ENCODE measurements at places on chromosomes 4 and X.

DNA sequence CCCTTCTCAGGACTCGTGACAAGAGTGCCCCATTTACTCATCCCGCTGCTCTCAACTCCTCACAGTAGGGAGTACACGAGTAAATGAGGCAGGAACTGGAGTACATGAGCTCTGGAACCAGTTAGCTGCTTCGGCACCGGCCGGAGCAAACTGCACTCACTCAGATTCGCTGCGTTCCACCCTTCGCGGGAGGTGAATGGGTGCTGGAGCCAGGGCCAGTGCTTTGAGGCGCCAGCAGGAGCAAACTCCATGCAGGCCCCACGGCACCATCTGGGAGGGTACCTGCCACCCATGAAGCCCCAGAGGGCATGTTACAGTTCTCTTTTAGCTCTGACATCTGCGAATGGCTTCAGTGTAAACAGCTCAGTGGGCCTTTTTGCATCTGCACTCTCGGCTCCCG is 315.5 kb upstream of the GK2 start:
- no peaks in the 10 kb centered on the region for H3K4me1 ChIP-seq
- no peaks in the 10 kb centered on the region for H3K27me3 ChIP-seq
- no peak overlapping the region for H3K27ac ChIP-seq
- no peak overlapping the region for H3K4me3 ChIP-seq
- DNase-seq = no peak

DNA sequence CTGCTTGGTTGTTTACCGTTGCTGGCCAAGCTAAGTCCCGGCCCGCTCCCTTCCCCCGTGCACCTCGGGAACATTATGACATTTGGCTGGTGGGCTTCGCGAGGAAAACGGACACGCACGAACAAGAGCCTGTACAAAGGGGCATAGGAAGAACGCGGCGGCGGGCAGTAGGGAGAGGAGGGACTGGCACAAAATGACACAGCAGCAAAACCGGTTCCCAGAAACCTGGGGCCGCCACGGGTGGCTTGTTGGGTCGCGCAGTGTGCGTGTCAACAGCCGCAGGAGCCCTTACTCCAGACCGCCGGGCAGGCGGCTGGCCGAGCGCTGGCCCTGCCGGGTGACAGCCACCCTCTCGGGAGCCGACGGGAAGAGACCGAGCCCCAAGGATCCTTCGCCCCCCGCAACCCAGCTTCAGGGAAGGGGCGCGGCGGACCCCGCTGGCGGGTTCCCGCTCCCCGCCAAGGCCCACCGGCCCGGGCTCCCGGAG is 1.6 kb upstream of the LIN54 start:
- H3K4me1 ChIP-seq = peaks cover 43% of the 10 kb centered on the region
- no peak for DNase-seq
- H3K36me3 ChIP-seq = no peaks in the 10 kb centered on the region
- H3K27ac ChIP-seq = peak overlapping the region; percentile 68

- no peaks in the 10 kb centered on the region for H3K36me3 ChIP-seq
- DNase-seq = no peak
- H3K27ac ChIP-seq = no peak overlapping the region
Measured at GRCh38 chrX:46812445-46812844, 24.4 kb upstream of the RP2 start.

GRCh38 chr4:102862747-102863146 is 6.0 kb upstream of the CISD2 start:
- no peak overlapping the region for H3K4me3 ChIP-seq
- H3K27ac ChIP-seq = no peak overlapping the region
- no peaks in the 10 kb centered on the region for H3K27me3 ChIP-seq
- peaks cover 14% of the 10 kb centered on the region for H3K4me1 ChIP-seq
- no peak for DNase-seq
- no peaks in the 10 kb centered on the region for H3K36me3 ChIP-seq

- no peaks in the 10 kb centered on the region for H3K27me3 ChIP-seq
- no peaks in the 10 kb centered on the region for H3K4me1 ChIP-seq
- no peaks in the 10 kb centered on the region for H3K36me3 ChIP-seq
Measured at GRCh38 chr4:10607206-10607605, 77.4 kb downstream of the CLNK start.

DNA sequence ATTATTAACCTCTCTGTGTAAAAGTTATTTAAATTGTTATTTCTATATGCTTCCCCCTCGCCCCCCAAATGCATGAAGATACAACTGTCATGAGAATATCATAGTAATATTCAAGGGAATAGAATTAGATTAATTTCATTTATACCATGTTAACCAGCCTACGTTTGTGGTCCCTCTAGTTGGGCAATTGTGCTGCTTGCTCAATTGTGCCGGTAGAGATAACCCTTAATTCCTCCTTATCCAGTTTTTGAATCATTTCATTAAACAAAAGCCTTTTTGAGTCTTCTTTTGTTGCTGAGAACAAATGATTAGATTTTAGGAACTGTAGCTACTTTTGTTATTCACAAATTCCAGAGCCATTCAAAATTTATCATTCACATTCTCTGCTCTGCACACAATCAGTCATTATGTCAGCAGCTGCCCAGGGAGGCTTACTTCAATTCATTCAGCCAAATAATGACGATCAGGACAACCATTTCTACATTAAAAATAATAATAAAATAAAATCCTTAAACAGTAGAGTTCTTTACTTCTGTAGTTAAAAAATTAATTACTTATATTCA is 98.1 kb downstream of the ADGRL3 start:
- H3K4me3 ChIP-seq = no peak overlapping the region
- no peaks in the 10 kb centered on the region for H3K36me3 ChIP-seq
- H3K27me3 ChIP-seq = no peaks in the 10 kb centered on the region
- H3K27ac ChIP-seq = no peak overlapping the region
- H3K4me1 ChIP-seq = no peaks in the 10 kb centered on the region

DNA sequence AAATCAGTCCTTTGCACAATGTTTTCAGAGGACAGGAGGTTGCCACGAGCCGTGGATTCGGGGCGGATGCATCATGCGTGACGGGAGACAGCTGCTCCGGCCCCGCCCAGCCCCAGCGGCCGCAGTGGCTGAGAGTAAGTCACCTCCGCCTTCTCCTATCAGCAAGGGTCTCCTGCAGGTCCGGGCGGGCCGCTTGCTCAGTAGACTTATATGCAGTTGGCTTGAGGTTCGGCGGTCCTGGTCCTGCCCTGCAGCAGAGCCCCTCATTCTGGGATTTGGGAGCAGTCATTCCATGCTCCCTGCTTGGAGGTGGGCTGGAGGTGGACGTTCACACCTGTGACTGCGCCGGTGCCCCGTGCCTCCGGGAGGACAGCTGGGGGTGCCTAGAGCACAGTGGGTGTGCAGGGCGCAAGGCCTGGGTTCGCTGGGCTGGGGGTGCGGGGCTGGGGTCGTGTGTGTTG is 86.3 kb upstream of the ADRA2C start:
- no peaks in the 10 kb centered on the region for H3K4me1 ChIP-seq
- no peak overlapping the region for H3K27ac ChIP-seq
- no peak overlapping the region for H3K4me3 ChIP-seq
- no peak for DNase-seq
- H3K27me3 ChIP-seq = no peaks in the 10 kb centered on the region

- no peak overlapping the region for H3K4me3 ChIP-seq
- no peak for DNase-seq
- no peaks in the 10 kb centered on the region for H3K36me3 ChIP-seq
- no peaks in the 10 kb centered on the region for H3K4me1 ChIP-seq
- no peak overlapping the region for H3K27ac ChIP-seq
Measured at GRCh38 chr4:98851806-98852205, 77.1 kb downstream of the EIF4E start.

DNA sequence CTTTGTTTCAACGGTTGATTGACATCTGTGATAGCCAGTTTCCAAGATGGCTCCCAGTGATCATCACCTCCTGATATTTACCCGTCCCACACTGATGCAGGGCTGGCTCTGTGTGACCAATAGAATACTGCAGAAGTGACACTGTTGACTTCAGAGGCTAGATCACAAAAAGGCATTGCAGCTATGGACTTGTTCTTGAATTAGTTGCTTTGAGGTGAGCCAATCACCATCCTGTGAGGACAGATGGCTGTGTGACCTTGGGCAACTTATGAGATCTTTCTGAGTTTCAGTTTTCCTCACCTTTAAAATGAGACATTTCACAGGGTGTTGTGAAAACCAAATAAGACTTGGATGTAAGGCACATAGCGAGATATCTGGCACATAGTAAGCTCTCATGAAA is 1.8 kb upstream of the GPR82 start:
- peaks cover 26% of the 10 kb centered on the region for H3K4me1 ChIP-seq
- DNase-seq = no peak
- H3K27ac ChIP-seq = no peak overlapping the region
- no peaks in the 10 kb centered on the region for H3K27me3 ChIP-seq
- H3K4me3 ChIP-seq = no peak overlapping the region

GRCh38 chr4:180769791-180770190 is 1473.4 kb upstream of the TENM3 start:
- no peak overlapping the region for H3K4me3 ChIP-seq
- H3K36me3 ChIP-seq = no peaks in the 10 kb centered on the region
- H3K4me1 ChIP-seq = no peaks in the 10 kb centered on the region
- no peak overlapping the region for H3K27ac ChIP-seq
- no peaks in the 10 kb centered on the region for H3K27me3 ChIP-seq

DNA sequence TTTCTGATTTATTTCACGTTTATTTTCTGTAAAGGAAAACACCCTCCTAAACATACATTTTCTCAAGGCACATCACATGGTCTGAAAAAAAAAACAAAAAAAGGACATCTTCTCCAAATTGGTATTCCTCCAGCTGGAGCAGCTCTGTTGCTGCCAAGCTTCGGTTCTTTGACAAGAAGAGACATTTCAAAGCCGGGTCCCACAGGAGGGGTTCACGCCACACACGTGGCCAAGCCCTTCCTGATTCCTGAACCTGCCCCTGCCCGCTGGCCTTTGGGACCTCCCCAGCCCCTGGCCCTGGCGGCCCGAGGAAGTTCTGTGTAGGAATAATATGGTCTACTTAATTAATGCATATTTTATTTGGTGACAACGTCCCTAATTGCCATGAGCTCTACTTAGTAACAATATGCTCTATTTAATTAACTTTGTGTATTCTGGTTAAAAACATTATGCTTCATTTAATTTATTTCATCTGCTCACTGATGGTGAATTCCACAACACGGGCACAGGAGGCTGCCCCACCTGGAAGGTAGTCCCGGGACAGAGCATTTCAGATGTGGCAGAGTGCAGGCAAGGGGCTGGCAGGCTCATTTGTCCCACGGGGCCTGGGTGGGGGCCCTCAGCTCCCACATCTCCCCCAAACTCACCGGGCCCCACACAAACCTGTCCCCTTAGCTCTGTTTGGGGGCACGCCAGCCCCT is 5.4 kb upstream of the RGS12 start:
- no peak for DNase-seq
- no peak overlapping the region for H3K27ac ChIP-seq
- H3K36me3 ChIP-seq = no peaks in the 10 kb centered on the region
- peaks cover 7% of the 10 kb centered on the region for H3K27me3 ChIP-seq

DNA sequence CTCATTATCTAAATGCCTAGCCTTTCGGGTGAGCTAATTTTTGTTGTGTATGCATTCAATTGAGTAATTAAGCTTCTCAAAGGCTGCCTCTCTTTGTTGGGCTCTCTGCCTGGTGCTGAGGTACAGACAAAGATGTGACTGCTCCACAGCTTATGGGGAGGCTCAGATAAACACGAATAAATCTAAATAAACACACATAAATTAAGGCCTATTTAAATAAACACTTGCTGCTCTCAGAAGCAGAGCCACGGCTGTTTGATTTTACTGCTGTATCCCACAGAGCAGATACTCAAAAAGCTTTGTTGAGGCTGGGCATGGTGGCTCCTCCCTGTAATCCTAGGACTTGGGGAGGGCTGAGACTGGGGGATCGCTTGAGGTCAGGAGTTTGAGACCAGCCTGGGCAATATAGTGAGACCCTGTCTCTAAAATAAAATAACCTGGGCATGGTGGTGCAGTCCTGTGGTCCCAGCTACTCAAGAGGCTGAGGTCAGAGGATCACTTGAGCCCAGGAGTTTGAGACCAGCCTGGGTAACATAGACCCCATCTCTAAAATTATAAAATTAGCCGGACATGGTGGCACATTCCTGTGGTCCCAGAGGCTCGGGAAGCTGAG is 8.4 kb upstream of the CD99 start:
- no peak for DNase-seq
- H3K4me3 ChIP-seq = no peak overlapping the region
- no peaks in the 10 kb centered on the region for H3K36me3 ChIP-seq
- no peaks in the 10 kb centered on the region for H3K27me3 ChIP-seq

GRCh38 chr4:185210102-185210981 is 944 bp downstream of the SNX25 start:
- no peaks in the 10 kb centered on the region for H3K27me3 ChIP-seq
- H3K4me1 ChIP-seq = peaks cover 28% of the 10 kb centered on the region
- peak; percentile 65 for DNase-seq
- peak overlapping the region; percentile 77 for H3K4me3 ChIP-seq
- H3K36me3 ChIP-seq = no peaks in the 10 kb centered on the region
- H3K27ac ChIP-seq = peak overlapping the region; percentile 41

- no peak for DNase-seq
- H3K36me3 ChIP-seq = no peaks in the 10 kb centered on the region
- H3K27me3 ChIP-seq = no peaks in the 10 kb centered on the region
- H3K4me3 ChIP-seq = no peak overlapping the region
Measured at GRCh38 chrX:46587158-46587557, 13.6 kb downstream of the CHST7 start.

- no peaks in the 10 kb centered on the region for H3K4me1 ChIP-seq
- peaks cover 50% of the 10 kb centered on the region for H3K36me3 ChIP-seq
- H3K27me3 ChIP-seq = no peaks in the 10 kb centered on the region
- no peak overlapping the region for H3K27ac ChIP-seq
- no peak overlapping the region for H3K4me3 ChIP-seq
- no peak for DNase-seq
Measured at GRCh38 chr4:68316193-68316969, 33.5 kb downstream of the YTHDC1 start.

- no peak overlapping the region for H3K4me3 ChIP-seq
- no peaks in the 10 kb centered on the region for H3K27me3 ChIP-seq
- DNase-seq = no peak
Measured at GRCh38 chrX:19639056-19639455, 123.7 kb upstream of the MAP3K15 start.

GRCh38 chr4:25128671-25129070 is 31.6 kb downstream of the SEPSECS start:
- H3K27ac ChIP-seq = no peak overlapping the region
- H3K36me3 ChIP-seq = peaks cover 5% of the 10 kb centered on the region
- no peak overlapping the region for H3K4me3 ChIP-seq

- H3K4me3 ChIP-seq = no peak overlapping the region
- DNase-seq = no peak
- H3K36me3 ChIP-seq = no peaks in the 10 kb centered on the region
- no peak overlapping the region for H3K27ac ChIP-seq
- no peaks in the 10 kb centered on the region for H3K27me3 ChIP-seq
Measured at GRCh38 chr4:10981576-10981975, 297.0 kb upstream of the CLNK start.

DNA sequence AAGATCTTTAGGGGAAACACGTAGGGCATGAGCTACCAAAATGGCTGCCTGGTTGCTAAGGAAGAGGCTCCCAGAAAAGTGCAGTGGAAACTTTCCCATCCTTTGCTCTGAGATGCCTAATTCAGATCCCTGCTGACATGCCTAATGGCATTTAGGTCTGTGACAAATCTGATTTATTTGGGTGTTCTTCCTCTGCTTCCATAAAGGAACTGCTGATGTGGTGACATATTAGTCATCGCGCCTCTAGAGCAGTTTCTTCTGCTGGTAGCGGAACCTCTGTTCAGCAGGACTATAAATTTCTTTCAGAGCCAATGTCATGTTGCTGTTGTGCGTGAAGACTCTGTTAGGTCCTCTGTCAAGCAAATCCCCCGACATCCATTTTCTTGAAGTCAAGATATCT is 310.0 kb downstream of the PDHA2 start:
- no peak overlapping the region for H3K27ac ChIP-seq
- no peaks in the 10 kb centered on the region for H3K27me3 ChIP-seq
- DNase-seq = no peak
- H3K4me1 ChIP-seq = no peaks in the 10 kb centered on the region

All from CD8-positive, alpha-beta memory T cell (primary cell).